ENCODE measurements at places on chromosomes 4 and X.

GRCh38 chrX:131288738-131289511 is at the start of gene IGSF1:
Gene IGSF1, minus strand, starts transcription at chrX:131289306. Its CDS starts 2,632 bp downstream, at chrX:131286674.
- DNase-seq = no peak

DNA sequence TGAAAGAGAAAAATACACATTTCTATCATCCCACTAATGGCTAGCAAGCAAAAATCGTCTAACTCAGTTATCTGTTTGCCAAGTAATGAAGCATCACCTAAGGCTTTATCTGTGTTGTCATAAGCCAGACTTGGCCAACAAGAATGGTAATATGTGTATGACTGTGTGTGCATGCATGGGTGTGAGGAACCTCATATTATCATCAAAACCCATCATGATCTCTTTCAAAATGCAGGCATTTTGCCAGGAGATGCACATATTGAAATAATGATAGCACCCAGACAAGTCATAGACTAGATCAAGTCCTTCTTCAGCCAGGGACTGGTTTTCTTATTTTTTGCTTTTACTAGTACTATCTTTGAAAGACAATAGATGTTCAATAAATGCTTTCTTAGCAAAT is 172.5 kb upstream of the FMR1 start:
- no peak for DNase-seq

DNA sequence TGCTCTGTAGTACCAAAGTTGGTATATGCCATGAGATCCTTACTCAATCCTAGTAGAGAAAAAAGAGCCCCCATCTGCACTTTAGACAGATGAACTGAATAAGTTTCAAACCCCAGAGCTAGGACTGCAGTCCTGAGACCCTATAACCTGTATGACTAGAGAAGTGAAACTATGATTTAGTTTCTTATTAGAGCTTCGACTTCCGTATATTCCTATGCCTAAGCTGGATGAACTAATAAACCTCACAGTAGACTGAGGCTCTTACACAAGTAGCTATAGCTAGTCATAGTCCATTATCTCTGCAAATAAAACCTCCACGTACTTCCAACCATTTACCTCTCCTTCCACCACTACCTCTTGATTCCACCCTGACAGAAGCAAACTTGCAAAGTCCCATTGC is 6.3 kb upstream of the OTUD4 start:
- no peak for DNase-seq

DNA sequence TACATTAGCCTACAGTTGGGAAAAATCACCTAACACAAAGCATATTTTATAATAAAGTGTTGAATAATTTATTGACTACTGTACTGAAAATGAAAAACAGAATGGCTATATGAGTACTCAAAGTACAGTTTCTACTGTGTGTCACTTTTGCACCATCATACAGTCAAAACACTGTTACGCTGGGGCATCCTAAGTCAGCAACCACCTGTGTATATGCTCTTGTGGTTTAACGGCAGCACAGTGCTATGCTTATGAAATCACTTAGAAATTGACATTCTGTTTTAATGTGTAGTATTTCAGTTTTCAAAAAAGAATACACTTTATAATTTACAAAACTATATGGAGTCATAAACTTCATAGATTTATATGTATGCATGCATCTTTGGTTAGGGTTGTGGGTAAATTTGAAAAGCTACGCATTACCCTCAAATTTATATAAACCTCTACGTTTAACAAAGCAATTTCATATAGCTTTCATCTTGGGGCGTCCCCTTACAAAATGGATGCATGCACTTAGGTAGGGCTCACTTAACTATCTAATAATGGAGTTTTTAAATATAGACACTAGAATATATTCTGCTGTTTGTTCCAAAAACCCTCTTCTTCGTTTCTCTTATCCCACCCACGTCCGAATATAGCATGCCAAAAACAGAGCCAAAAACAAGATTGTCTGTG is 690 bp upstream of the NEIL3 start:
- DNase-seq = no peak

DNA sequence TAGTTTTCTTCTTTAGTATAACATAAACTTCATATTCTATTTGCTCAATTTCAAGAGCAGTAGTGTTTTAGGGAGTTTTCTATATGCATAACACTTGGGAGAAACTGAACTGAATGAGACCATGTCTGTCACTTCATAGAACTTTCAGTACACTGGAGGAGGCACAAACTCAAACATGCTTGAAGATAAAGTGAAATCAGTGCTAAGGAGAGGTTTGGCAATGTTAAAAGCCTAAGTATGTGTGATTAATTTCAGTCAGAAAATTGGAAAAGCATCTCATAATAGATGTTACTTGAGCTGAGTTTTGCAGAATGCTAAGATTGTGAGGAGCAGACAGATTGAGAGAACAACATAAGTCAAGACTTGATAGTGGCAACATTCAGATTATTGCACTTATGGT is 411.2 kb upstream of the HS3ST1 start:
- DNase-seq = no peak

- DNase-seq = no peak
Observed at GRCh38 chr4:51850294-51850693, 7.3 kb downstream of the DCUN1D4 start.

- DNase-seq = no peak
Observed at GRCh38 chrX:9333873-9334560, 130.8 kb upstream of the TBL1X start.

- DNase-seq = no peak
Observed at GRCh38 chr4:81225252-81225651, 10.2 kb upstream of the PRKG2 start.

- DNase-seq = no peak
Observed at GRCh38 chrX:104854790-104855340, 288.9 kb downstream of the IL1RAPL2 start.

DNA sequence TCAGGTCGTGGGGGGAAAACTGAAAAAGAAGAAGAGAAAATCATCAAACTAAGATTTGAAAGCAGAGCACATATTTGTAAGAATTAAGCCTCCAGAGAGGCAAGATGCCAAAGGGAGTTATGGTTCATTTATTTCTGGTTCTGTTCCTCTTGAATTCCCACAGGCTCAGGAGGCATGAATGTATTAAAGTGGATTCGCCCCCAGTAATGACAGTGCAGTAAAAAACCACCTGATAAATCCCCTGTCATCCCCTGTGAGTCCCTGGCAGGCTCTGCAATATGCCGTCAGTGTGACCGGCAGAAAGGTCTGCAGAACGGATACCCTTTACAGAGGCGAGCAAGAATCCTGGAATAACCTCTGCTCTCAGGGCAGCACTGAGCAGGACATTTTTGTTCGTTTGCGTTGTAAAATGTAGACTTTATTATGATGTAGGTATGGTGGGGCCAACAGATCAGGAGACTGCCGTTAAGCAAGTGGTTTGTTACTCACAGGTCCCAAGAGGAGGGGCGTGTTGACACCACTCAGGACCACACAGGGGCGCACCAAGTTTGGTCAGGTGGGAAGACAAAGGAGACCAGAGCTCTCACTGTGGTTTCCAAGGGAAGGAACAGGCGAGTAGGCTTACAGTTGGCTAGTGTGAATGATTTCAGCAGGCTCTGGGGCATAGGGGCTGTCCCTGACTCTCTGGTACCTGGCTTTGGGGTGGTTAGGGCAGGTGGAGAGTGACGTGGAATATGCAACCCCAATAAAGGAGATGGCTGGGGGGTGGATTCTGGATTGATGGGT is 75.3 kb downstream of the DHRSX start:
- DNase-seq = no peak

- no peak for DNase-seq
Observed at GRCh38 chrX:135009057-135009610, 13.2 kb downstream of the RTL8B start.

DNA sequence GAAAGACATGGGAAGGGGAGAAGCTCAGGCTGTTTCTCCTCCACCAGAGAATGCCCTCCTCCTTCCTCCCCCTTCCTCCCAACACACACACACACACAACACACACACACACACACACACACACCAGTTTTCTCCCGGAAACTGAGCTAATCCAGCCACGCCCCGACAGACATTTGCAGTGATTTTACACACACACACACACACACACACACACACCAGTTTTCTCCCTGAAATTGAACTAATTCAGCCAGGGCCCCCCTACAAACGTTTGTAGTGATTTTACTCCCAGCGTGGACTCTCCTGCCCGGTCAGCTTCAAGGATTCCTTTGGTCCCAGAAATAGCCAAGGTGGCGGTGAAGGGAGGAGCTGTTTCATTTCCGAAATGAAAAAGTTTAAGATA is 32.9 kb upstream of the STX18 start:
- DNase-seq = no peak

- DNase-seq = no peak
Observed at GRCh38 chr4:105234582-105234981, 87.9 kb downstream of the TET2 start.

DNA sequence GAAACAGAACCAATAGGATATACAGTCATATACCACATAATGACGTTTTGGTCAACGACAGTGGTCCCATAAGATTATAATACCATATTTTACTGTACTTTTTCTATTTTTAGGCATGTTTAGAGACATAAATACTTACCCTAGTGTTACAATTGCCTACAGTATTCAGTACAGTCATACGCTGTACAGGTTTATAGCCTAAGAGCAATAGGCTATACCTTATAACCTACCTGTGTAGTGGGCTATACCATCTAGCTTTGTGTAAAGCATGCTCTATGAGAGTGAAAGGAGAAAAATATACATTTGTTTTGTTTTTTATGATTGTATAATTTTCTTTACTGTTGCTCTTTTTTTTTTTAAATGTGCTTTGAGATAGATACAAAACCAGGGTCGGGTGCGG is 52.0 kb upstream of the PABPC1L2A start:
- DNase-seq = no peak

DNA sequence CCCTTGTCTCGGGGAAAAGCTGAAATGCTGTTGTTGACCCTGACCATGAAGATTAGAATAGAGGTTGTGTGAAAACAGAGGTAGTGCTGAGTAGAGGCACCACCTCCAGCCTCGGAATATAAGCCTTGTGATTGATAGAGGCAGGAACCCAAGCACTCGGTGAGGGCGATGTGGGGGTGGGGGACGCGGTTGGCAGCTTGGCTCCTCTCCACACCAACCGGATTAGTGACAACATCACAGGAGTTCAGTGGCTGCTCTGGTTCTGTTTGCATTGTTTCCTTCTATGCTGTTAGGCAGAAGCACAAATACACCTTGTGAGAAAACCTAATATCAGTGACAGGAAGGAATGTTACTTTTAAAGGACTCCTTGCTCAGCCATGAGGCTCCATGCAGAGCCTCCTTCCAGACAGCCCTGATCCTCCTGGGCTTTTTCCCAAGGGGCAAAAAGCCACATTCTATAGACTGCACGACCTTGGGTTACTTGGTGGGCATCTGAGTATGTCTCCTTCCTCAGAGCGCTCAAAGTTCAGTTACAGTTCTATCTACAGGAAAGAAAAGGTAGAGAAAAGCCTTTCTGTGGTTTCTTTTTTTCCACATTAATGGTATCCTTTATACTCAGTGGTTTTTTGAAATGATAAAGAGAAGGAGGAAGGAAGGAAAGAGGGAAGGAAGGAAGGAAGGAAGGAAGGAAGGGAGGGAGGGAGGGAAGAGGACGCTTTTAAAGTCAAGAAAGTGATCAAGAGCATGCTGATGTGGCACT is 150.4 kb upstream of the NOCT start:
- no peak for DNase-seq

DNA sequence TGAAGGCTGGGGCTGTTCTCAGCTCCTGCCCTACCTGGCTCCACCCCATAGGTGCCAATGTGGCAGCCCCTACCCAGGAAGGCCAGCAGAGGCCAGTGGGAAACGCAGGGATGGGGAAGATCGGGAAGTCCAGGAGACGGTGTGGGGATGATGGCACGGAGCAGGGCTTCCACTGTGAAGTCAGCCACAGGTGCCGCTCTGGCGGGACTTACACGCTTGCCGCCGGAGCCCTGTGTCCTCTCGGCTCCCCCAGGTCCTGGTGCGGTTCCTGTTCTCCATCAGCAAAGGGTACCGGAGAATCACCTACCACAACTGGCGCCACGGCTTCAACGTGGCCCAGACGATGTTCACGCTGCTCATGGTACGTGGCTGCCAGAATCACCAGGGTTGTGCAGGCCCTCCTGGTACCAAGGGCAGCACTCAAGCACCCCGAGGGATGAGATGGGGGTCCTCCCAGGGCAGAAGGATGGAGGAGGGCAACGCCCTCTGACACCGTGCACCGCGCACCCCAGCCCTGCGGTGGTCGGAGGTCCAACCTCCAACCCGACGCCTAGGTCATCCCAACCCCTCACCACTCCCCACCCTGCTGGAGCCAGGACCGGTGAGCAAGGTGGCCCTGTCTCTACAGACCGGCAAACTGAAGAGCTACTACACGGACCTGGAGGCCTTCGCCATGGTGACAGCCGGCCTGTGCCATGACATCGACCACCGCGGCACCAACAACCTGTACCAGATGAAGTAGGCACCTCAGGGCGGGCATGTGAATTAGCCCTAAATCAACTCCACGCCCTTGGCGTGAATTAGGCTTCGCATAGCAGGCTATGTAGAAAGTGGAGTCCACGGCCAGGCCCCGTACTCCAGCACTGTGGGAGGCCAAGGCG is 12.0 kb downstream of the ATP5ME start:
- no peak for DNase-seq

GRCh38 chr4:7767966-7768365 is 171.7 kb downstream of the AFAP1 start:
- no peak for DNase-seq

GRCh38 chr4:63458010-63458409 is 951.2 kb downstream of the TECRL start:
- DNase-seq = no peak
